ENCODE measurements at places on chromosomes 12 and 14. TPM values are rescaled to one million over a fixed set of nuclear protein-coding genes. Genes with fewer than 3 reads are reported as not detected.

DNA sequence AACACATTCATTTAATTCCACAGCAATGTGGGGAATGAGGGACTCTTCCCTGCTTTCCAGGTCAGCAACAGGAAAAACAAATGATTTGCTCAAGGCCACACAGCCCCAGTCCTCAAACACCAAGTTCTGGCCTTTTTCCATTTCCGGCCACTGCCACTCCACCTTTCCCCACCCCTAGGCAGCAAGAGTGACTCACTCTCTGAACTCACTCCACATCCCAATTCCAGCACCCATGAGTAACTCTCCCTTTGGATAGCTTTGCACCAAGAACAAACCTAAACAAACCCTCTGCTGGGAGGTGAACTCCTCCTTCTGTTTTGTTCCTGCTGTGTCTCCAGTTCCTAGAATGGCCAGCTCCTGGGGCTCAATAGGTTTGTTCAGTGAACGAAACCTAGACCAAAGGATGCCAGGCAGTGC lies 30.4 kb upstream of the PLEKHG6 start:
- H3K27ac ChIP-seq = peak overlapping the region; percentile 73
- no peaks in the 10 kb centered on the region for H3K36me3 ChIP-seq
- H3K27me3 ChIP-seq = no peaks in the 10 kb centered on the region
- peaks cover 16% of the 10 kb centered on the region for H3K4me1 ChIP-seq

DNA sequence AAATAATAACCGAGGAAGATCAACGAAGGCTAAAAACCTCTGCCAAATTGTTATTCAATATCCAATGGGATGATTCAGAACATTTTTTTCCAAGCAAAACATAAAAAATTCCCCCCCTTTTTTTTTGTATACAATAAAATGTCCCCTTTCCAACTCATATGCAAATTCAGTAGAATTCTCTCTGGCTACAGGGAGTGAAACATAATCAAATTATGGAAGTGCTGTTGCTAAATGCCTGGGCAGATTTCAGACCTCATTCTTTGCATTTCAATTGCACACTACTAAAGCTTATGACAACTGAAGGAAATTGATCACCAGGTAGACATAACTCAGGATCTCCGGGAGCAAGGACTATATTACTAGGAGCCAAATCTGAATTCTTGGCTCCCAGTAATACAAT lies 51.0 kb downstream of the LMNTD1 start:
- H3K27me3 ChIP-seq = no peaks in the 10 kb centered on the region
- no peak overlapping the region for H3K4me3 ChIP-seq
- H3K36me3 ChIP-seq = no peaks in the 10 kb centered on the region
- no peaks in the 10 kb centered on the region for H3K4me1 ChIP-seq
- no peak overlapping the region for H3K27ac ChIP-seq
- no peak for DNase-seq

- no peaks in the 10 kb centered on the region for H3K27me3 ChIP-seq
- H3K27ac ChIP-seq = no peak overlapping the region
- H3K4me3 ChIP-seq = no peak overlapping the region
- peaks cover 21% of the 10 kb centered on the region for H3K4me1 ChIP-seq
These were observed 116.8 kb downstream of the DAAM1 start for GRCh38 chr14:59305231-59305630.

DNA sequence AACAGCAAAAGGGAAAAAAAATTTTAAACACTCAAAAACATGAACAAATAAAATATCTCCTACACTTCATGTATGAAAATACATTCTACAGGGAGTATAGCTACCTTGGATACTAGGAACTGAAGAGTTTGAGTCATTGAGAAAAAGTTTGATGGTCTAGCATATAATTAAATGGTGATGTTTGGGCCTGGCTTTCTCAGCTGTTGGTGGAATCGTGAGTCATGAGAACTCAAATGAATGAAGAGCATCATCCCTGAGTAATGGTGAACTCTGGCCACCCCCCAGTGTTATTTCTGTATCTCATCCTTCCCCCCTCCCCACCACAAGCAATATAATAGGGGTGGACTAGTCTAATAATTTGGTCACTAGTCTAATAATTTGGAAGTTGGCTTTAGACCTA lies 6.7 kb upstream of the SLC6A15 start:
- no peak overlapping the region for H3K27ac ChIP-seq
- no peak for DNase-seq
- H3K4me1 ChIP-seq = no peaks in the 10 kb centered on the region
- H3K36me3 ChIP-seq = no peaks in the 10 kb centered on the region

The RPS6KL1 gene
- polyA plus RNA-seq = 3.7 TPM

The LRTM2 gene
- polyA plus RNA-seq = not detected

All from kidney (tissue), 22 donors.